ENCODE measurements at places on chromosomes 11 and 22.

DNA sequence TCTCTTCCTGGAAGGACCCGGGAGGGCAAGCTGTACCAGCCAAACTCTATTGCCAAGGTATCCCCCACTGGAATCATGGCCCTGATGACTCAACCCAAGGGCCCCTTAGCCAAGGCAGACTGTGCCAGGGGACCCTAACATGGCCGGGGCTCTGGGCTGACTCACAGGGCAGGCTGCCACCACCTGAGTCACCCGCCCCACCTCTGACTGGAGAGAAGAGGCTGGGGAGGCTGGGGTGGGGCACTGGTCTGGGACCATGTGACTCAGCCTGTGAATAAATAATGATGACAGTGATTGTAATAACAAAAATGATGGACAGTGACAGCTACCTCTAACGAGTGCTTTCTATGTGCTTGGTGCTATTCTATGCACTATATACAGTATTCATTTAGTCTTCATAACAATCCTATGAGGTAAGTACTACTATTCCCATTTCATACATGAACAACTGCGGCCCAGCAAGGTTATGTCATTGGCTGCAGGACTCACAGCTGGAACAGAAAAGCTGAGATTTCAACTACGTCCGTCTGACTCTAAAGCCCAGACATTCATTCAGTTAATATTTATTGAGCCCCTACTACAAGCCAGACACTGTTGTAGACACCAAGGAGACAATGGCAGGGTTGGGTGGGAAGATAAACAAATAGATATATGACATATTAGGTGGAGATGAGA is 84.2 kb downstream of the FBXO7 start:
- DNase-seq = no peak

GRCh38 chr11:88266919-88267318 is 70.6 kb downstream of the CTSC start:
- DNase-seq = no peak

- DNase-seq = no peak
Measured at GRCh38 chr11:121328967-121329679, 36.6 kb downstream of the SC5D start.

DNA sequence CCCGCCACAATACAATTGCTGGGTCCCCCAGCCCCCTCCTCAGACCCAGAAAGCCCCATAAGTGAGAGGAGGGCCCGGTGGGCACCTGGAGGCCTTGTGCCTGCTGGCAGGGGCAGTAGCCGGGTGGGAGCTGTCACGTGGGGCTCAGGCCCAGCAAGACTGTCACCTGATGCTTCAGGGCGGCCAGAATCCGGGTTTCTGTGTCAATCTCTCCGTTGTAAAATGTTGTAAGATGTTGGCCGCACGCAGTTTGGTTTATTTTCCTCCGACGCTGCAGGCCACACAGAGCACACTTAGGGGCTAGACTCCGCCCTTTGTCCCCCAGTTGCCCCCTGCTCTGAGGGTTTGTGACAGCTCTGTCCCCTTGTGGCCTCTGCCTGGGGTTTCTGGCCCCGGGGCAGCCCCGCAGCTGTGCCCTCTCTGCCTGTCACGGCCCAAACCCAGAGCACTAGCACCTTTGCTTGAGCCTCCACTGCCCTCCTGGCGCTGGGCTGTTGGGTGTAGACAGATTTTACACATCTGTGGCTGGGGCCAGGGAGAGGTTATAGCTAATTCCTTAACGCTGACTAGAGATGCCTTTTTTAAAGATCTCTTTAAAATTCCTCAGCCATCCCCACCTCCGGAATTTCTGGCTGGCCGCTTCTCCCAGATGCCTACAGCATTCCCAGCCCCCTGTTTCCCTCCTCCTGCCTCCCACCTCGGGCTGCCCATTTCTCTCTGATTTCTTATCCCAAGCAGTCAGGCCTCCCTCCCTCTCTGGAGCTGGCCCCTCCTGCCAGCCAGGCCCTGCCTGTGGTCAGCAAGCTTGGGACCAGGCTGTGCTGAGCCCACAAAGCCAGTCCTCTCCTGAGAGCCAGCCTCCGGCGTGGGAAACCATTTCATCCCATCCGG is 3.2 kb upstream of the PRR5 start:
- no peak for DNase-seq

- no peak for DNase-seq
Measured at GRCh38 chr22:48456449-48456848, 1371.2 kb downstream of the BRD1 start.
